ENCODE measurements at places on chromosomes 4 and X. TPM values are rescaled to one million over a fixed set of nuclear protein-coding genes. Genes with fewer than 3 reads are reported as not detected.

CRLF2 gene
- 0.35 TPM for total RNA-seq

MFAP3L gene
- total RNA-seq, result 21.7 TPM

BMX gene
- total RNA-seq, result 0.70 TPM

AADAT gene
- 11.0 TPM for total RNA-seq

RIPPLY1 gene
- 1.3 TPM for total RNA-seq
